NCI-H1436 (cell line): ENCODE measurements at places on chromosomes 5 and 9.

DNA sequence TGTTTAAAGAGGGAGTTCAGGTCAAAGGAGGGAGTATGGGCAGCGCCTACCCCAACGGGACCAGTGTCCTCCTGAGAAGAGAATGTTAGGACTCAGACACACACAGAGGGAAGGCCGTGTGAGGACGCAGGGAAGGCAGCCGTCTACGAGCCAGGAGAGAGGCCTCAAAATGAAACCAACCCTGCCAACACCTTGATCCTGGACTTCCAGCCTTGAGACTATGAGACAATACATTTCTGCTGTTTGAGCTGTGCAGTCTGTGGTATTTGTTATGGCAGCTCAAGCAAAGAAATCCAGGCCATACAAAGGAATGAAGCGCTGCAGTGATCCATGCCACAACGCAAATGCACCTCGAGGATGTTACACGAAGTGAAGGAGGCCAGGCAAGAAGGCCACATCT is 97.9 kb downstream of the COL23A1 start:
- DNase-seq, result no peak

GRCh38 chr5:105934171-105934570 is 1736.6 kb downstream of the EFNA5 start:
- no peak for DNase-seq

DNA sequence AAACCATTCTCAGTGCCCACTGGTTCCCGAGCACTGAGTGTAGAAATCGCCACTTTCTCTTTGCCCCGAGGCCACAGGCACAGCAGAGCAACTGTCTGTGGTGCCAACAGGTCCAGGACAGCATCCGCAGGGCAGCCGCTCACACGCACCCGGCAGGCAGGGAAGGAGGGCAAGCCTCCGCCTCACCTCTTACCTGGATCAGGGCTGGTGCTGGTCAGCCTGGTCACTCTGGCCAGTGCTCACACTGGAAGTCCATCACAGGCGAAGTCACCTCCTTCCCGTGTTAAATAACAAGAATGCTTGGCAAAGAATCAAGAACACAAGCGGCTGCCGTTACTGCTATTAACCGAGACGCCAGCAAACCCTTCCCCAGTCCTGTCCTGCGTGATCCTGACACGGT is 13.7 kb downstream of the DIPK1B start:
- DNase-seq, result no peak

GRCh38 chr5:116271446-116272025 is 186.7 kb downstream of the COMMD10 start:
- DNase-seq, result no peak
